ENCODE measurements at places on chromosomes 3 and 15. TPM values are rescaled to one million over a fixed set of nuclear protein-coding genes. Genes with fewer than 3 reads are reported as not detected.

GRCh38 chr3:152885076-152885475, 50.1 kb downstream of the P2RY1 start:
- DNase-seq, result no peak

- no peak for DNase-seq
These were observed 1278.5 kb downstream of the NSUN3 start for GRCh38 chr3:95341314-95341713.

DNA sequence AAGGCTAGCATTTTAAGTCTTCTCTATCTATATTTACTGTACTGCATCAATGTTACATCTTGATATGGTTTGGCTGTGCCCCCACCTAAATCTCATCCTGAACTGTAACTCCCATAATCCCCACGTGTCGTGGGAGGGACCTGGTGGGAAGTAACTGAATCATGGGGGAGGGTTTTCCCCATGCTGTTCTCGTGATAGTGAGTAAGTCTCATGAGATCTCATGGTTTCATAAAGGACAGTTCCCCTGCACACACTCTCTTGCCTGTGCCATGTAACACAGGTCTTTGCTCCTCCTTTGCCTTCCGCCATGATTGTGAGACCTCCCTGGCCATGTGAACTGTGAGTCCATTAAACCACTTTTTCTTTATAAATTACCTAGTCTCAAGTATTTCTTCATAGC, 161.5 kb downstream of the TBC1D5 start:
- no peak for DNase-seq

STAG1 gene
- total RNA-seq, result 16.5 TPM

ZDHHC23 gene
- total RNA-seq, result 1.1 TPM

HHLA2 gene
- not detected for total RNA-seq
